ENCODE measurements at places on chromosomes 12 and 14. TPM values are rescaled to one million over a fixed set of nuclear protein-coding genes. Genes with fewer than 3 reads are reported as not detected.

GRCh38 chr12:41930866-41931437, 213.7 kb downstream of the GXYLT1 start:
- DNase-seq, result no peak

DNA sequence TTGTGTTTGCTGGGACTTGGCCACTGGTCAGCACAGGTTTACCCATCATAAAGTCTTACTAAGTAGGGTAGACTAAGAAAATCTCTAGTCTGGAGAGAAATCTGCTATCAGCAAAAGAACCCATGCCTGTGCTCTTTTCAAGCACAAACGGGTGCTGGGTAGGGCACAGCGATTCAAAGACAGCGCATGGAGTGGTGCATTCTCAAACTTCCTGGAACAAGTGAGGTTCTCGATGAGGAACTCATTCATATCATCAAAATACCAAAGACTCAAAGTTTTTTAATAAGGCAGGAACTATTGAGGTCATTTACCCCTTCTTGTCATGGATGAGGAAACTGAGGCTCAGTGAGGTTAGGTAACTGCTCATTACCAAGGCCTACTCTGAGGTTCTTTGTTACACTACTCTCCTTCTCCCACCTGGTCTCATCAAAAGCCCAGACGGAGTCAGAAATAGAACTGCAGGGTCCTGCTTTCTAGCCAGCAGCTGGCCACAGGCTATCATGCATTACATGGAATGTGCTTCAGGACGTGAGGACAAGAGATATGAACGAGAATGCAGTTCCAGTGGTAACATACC, 390.3 kb downstream of the ZFP36L1 start:
- DNase-seq, result no peak

The SLC25A21 gene
- 0.71 TPM for polyA plus RNA-seq

DNA sequence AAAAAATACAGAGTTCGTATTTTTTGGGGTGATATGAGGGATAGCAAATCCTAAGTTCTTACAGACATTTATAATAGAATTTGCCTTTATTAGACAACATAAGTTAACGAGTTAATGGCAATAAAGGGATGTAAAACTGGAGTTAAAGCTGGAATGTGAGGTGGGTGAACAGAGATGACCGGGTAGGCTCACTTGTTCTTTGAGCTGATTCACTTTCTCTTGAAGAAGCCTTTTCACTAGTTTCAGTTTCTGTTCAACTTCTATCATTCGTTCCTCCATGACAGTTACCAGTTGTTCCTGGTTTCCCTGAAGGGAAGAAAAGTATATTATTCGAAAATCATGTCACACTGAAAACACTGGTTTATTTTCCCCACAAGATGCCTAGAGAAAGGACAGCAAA, 57.7 kb upstream of the SAV1 start:
- DNase-seq, result no peak

DNA sequence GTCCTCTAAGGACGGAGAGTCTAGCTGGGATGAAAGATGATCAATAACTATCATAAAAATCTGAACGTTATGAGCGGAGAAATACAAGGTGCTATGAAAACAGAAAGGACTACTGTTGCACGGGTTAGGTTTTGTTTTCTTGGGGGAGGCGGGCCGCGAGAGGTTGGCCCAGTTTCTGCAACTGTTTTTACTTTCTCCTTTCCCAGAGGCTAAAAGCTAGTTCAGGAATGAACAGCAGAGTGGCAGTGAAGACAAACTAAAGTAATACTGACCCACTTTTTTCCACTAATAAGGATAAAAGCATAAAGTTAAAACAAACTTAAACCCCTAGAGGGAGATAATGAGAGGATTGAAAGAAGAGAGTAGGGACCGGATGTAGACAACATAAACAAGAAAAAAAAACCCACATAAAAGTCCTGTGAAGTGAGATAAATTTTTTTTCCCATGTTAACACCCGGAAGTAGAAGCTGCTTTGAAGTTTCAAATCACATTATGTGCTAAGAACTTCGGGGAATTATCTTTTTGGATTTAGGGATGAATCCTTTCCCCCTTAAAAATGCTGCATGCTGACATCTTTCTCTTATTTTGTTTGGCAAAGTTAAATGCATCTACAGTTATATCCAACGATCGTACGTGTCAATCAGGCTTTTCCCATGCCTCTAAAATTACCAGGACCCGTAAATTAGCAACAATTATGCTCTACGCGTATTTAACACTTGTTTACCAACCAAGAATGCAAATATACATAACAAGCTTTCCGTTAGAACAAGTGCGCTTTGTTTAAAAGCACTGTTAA, 1.0 kb upstream of the CDK17 start:
- peak; percentile 65 for DNase-seq

DNA sequence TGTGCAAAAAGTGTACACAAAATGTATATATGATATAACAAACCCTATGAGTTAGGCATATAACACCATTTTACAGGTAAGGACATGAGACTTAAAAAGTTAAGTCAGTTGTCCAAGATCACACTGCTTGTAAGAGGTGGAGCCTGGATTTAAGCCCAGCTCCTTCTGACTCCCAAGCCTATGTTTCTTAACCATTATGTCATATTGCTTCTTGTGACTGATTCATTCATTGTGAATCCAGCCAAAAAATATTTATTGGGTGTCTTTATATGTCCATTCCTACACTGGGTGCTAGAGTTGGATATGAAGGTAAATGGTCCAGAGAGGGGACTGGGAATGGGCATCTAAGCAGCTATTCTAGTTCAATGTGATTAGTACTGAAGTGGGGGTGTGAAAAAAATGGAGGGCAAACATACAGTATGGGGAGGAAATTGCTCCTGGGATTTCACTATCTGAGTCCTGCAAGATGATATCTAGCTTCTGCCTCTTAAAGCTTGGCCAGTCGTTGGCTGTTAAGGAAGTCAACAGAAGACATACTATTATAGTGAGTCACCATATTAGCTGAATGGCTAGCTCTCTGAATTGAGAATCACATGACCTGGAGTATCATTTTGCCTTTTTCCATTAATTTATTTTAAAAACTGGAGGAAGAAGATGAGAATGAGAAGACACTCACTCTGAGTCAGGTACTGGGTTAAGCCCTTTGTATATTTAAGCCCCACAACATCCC, 28.8 kb downstream of the PAX9 start:
- no peak for DNase-seq

DNA sequence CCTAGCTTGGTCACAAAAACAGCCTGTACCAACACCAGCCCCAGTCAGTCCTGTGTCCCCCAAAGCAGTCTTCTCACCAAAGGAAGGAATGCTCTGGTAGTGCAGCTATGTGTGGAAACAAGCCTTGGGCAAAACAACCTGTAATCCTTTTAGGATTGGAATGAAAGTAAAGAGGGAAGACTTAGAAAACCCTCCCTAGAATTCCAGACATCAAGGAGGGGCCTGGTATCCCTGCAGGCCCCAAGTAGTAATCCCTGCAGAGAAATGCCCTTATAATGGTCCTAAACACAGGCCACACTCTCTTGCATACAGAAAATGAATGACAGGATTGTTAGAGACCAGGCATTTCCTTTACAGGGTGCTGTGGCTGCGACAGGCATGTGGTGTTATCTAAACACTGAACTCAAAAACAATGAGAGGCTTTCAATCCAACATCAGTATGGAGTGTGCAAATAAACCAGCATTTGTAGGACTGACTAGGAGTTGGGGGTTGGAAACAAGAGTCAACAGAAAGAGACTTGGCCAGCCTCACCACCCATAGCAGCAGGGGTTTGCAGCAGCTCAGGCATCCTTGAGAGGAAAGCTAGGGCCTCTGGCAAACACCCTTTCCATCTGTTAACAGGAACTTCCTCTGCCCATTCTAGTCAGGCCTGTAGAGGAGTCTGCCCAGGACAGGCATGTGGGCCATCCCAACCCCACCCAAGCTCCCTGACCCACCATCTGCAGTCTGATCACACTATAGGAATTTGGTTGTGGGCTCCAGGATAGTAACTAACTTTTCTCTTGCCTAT, 59.1 kb downstream of the DCAF5 start:
- DNase-seq, result no peak

DNA sequence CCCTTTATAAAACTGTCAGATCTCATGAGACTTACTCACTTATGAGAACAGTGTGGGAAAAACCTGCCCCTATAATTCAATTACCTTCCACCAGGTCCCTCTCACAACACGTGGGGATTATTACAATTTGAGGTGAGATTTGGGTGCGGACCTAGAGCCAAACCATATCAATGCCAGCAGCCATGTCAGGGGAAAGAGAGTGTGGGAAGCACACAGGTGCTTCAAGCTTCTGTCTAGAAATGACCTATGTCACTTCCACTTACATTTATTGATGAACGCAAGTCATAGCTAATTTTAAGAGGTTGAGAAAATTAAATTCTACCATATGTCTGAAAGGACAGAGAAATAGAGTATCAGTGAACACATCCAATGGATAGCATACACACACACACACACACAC, 32.5 kb upstream of the E2F7 start:
- no peak for DNase-seq

DNA sequence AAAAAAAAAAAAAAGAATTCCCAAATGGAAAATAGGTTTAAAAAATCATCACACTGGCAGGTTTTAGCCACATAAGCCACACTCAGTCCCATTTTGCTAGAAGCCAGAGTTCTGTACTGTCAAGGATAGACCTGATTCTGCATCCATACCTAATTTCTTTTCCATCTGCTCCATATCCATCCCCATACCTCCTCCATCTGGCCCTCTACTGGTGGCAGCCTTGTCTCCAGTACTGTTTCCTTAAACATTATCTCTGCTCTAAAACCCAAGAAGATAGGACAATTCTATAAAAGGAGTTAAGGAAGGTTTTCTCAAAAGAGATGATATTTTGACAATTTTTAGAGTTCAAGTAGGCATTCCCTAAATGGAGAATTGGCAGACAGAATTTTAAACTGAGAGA, 26.0 kb upstream of the RXYLT1 start:
- no peak for DNase-seq

GRCh38 chr12:14936224-14936861, 2.0 kb downstream of the ERP27 start:
- DNase-seq, result no peak

The GPR135 gene
- 0.39 TPM for polyA plus RNA-seq

GRCh38 chr12:39012870-39013269, 107.5 kb upstream of the CPNE8 start:
- DNase-seq, result no peak

DNA sequence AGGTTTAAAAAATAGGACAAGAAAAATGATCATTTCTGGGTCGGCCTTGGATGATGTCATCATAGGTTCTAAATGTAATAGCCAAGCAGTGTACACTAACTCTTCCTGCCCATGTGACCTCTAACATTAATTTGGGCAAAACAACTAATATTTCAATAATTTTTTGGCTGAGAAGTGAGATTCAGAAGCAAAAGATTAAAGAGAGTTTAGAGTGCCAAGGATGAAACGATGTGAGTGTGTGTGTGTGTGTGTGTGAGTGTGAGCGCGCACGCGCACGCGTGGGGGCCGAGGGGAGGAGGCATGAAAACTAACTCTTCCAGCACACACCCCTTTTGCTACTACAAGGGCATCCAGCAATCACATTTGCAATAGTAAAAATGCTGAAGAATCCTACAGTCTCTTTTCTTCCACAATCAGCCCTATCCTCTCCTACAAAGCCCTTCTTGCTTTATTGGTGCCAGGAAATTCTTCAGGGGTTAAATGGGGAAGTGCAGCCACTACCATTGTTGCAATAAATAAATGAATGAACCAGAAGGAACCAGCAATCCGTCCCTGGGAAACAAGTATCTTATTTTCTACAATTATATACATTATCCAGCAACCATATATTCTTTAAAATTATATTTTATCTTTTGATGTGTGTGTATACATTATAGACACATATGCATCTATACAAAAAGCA, 52.9 kb downstream of the PEBP1 start:
- no peak for DNase-seq

GRCh38 chr14:22118899-22119477, 445.4 kb upstream of the OR4E1 start:
- DNase-seq, result no peak

- DNase-seq, result no peak
Measured at GRCh38 chr12:68081561-68081960, 78.0 kb downstream of the IFNG start.

DNA sequence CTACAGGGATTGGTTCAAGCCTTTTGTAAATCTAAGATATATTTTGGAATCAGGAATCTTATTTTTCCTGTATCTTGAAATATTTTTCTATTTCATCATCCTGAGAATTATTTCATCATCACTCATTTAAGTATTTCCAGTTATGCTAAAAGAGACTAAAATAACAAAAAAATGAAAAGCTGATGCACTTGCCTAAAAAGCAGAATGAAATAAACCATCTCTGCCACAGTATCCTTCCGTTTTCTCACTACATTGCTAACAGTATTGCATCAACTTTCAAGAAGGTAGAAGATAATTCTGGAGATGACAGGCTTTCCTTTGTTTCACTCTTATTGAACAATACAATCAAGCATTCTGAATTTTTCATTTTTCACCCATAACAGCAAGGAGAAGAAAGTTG, 31.1 kb upstream of the EIF5 start:
- DNase-seq, result no peak

- DNase-seq, result no peak
Measured at GRCh38 chr14:86646696-86647690, 1117.0 kb downstream of the FLRT2 start.

The FOXN3 gene
- 47.2 TPM for polyA plus RNA-seq

All from small intestine (tissue), 16 donors.